ENCODE measurements at places on chromosomes 7 and 10.

DNA sequence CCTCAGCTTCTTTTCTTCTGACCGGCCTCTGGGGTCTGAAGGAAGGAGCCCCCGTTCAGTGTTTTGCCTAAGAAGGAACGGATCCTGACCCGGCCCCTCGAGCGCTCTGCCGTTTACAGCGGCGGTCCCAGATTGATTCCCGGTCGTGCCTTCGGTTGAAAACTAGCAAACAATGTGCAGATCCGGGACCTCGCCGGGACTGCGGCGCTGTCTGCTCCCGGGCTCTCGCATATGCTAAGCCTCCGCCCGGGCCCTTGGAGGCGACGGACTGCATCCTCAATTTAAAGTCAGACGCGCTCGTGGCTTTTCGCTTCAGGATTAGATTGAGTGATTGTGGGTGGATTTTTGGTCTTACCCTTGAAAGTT is 559 bp downstream of the DBF4 start:
- peak; percentile 52 for DNase-seq

DNA sequence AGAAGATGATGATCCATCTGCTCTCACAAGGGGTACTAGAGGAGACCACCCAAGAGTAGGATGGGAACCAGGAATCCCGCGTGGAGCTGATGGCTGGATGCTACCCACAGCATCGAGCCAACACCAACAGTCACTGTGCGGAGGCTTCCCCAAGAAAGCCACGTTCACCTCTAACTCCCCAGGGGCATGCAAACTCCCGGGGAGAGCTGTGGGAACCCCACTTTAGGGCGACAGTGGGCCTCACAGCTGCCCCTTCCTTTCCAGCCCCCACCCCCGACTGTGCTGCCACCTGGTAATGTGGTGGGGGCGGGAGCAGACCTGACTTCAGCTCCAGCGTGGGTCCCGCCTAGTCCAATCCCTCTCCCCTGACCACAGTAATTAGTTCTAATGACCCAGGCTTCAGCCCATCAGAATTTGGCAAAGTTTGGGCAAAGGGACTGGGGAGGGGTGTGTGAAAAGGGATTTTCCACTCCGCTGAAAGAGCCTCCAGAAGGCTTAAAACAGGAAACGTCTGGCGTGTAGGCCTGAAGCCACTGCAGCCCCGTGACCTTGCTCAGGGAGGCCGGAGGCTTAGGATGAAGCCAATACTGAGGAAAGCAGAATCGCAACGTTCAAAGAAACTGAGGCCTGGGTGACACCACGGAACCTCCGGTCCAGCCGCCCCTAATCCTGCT is 20.3 kb downstream of the ASB13 start:
- no peak for DNase-seq

DNA sequence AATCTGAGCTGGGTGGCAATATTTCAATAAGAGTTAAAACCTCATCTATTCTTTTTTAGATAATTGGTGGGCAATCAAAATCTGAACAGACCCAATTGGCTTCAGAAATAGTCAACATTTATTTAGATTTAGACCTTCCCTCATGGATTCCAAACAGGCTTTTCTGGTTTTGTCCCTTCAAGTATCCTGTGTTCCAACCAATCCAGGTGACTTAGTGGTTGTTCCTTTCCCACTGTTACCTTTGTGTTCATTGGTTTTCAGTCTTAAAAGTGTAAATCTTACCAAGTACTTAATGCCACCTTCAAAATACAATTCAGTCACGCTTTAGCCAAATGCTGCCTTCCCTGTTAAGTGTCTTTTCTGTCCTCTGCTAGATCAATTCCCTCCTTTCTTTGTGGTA is 85.9 kb downstream of the AHR start:
- no peak for DNase-seq

DNA sequence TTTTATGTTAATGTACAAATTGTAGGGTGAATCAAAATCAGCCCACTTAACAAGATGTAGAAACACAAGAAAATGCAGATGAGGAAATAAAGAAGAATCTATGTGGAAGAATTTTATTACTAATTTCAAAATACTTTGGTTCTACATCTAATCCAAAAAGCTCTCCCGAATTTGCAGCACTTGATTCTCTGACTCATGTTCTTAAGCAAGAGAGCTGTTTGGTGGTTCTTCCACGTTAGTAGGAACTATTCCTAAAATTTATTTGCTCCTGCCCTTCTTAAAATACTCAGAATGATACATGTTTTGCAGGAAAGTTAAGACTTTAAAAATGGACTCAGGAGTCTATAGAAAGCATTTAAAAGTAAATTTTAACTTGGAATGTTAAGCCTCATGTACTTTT is 91.8 kb downstream of the ZMYND11 start:
- no peak for DNase-seq

GRCh38 chr10:55500931-55501559 is 700.0 kb upstream of the PCDH15 start:
- no peak for DNase-seq

GRCh38 chr7:118245267-118246040 is 20.9 kb downstream of the ANKRD7 start:
- DNase-seq: no peak

DNA sequence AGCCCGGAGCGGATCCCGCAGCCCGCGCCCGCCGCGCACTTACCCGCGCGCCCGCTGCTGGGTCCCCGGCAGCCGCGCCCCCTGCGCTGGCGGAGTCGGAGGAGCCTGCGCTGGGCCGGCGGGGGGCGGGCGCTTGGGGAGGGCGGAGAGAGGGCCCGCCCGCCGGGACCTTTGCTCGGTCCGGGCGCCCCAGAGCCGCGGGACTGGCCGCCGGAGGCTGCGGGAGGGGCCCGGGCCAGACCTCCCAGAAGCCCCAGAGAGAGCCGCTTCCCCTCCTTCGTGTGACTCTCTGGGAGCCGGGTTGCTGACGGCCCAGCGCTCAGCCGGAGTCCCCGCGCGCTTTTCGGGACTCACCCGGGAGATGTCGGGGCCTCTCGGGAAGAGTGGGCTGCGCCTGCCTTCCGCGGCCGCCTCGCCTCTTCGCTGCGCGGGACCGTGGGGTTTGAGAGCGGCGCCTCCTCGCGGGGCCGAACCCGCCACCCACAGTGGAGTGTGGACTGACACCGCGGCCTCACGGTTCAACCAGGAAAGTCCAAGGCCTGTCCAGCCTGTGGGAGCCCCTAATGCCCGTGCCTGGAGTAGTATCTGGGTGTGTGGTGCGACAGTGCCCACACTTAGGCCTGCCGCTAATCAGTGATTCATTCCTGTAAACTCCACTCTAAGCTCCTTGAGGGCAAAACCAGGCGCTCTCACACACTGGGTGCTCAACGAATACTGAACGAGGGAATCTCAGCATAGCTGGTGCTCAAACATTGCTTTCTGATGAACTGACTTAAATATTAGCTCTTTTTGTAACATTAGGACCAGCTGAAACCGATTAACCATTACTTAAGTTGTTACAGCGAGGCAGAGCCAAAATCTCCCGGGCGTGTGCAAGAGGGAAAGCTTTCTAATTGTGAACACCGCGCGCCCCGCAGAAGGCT is at the start of gene GSDME:
GSDME (minus strand) TSS at position 112 of the 923 bp plus-strand sequence. CDS start 7,690 bp downstream, outside the sequence.
- DNase-seq: peak; percentile 54

DNA sequence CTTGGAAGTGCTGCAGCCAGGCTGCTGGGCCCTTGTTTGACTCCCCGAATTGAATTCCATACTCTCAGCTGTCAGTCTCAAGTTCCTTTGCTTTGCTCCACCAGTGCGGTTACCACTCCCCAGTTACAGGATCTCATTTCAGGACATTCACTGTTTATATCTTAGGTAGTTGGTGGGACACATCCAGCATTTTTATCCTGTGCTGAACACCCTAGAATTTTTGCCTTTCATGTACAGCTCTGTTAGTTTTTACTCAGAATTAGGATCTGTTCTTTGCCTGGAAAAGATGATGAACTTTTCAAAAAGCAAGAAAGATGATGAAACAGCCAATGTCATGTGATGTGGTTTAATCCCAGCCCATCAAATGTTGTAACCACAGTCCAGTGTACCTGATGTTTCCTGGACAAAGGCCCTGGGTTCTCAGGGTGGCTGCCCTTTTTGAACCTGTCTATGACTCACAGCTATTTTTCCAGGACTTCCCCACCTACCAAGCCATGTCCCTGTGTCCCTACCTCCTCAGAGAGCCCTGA is 149.7 kb downstream of the NOC3L start:
- DNase-seq: no peak

- DNase-seq: no peak
Observed at GRCh38 chr7:130096243-130096827, 26.0 kb downstream of the KLHDC10 start.

GRCh38 chr7:137877027-137877675 is 30.4 kb upstream of the DGKI start:
- no peak for DNase-seq

All from stimulated activated CD4-positive, alpha-beta T cell treated with anti-CD3 and anti-CD28 coated beads, Interleukin-4, amount 100 ng/mL, for 1 hour (primary cell).